ENCODE measurements at places on chromosomes 2 and 18.

DNA sequence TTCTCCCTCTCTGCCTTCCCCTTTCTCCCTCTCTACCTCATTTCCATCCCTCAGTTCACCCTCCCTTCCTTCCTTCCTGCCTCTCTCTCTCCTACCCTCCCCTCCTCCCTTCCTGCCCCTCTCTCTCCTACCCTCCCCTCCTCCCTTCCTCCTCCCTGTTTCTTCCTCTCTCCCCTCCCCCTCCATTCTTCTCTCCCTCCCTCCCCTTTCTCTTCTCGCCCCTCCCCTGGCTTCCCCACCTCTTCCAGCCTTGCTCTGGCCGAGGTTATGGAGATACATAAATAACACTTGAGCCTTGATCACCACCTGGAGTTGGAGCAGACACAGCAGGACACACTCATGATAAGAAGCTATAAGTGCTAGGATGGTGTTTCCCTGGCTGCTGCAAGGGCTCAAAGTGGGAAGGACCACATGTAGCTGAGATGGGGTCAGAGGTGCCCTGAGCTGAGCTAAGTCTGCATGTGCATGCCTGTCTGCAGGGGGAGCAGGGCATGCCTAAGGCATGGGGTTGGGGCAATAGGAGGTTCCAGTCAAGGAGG is 326.1 kb upstream of the HS6ST1 start:
- DNase-seq, result no peak

- DNase-seq, result no peak
Observed at GRCh38 chr2:124898827-124899226, 873.7 kb downstream of the CNTNAP5 start.

DNA sequence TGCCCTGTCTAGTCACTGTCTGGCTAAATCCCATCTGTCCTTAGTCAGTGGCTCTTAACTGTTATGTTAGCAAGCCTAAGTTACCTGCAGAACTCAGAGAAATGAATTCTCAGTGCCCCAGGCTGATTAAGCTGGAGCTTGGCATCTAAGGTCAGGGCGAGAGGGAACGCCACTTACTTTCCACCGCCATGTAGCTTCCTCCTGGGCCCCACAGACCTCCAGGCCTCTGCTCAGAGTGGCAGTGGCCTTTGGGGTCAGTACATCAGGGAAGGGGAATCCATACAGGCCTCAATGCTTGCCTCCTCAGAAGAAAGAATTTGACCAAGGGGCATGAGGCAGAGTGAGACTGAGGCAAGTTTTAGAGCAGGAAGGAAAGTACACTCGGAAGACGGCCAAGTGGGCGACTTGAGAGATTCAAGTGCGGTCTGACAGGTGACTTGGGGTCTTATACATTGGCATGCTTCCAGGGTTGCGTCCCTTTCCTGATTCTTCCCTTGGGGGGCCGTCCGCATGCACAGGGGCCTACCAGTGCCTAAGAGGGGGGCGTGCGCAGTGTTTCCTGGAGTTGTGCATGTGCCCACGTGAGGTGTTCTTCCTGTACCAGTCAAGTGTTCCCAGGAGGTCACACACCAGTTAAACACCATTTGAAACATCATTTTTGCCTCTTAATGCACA is 64.1 kb downstream of the EMILIN2 start:
- no peak for DNase-seq

GRCh38 chr18:48106976-48107781 is 176.7 kb upstream of the SMAD2 start:
- DNase-seq, result no peak

DNA sequence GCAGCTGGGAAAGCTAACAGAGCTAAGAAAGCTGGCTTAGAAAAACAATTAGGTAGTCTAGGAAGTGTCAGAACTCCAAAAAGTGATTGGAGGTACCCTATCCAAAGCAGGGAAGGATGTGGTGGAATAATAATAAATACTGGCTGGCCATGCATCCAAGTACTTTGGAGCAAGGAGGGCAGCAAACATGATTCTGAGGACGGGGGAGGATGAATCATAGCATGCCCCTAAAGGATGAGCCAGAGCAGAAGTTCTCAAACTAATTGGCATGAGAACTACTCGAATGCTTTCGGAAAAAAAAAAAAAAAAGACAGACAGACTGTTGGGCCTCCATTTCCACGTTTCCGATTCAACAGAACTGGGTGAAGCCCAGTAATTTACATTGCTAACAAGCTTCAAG is 2.4 kb downstream of the CWC22 start:
- DNase-seq, result no peak

DNA sequence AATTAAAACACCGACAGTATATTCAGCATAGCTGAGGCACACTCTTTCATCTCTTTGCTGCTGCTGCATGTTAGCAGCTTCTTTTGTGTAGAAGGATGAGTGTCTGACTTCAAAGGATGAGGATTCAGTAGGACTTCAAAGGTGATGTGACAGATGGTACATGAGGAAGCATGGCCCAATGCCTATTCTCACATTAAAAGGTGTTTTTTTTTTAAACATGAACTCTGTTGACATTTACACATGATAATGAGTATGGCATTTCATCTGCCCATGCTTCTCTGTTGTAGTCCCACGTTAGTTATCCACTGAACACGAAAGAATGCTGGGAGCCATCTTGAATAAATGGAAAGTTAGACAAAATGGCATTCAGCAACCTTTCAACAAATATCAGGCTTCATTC is 1950.8 kb upstream of the PIK3C3 start:
- DNase-seq, result no peak

DNA sequence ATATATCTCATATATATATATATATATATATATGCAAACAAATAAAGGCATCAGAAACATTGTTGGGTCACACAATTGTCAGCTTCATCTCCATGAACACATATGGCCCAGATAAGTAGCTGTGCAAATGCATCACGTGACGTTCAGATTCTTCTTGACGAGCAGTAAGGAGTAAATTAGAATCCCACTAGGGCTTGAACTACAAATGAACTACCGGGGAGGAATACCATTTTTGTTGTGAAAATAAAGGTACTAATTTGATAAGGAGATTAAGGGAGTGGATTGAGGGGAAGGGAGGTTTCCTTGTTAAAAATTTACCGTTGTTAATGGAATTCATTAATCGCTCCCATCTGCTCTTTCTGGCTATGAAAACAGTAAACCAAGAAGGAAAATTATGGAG is 186.5 kb upstream of the COPS8 start:
- no peak for DNase-seq

DNA sequence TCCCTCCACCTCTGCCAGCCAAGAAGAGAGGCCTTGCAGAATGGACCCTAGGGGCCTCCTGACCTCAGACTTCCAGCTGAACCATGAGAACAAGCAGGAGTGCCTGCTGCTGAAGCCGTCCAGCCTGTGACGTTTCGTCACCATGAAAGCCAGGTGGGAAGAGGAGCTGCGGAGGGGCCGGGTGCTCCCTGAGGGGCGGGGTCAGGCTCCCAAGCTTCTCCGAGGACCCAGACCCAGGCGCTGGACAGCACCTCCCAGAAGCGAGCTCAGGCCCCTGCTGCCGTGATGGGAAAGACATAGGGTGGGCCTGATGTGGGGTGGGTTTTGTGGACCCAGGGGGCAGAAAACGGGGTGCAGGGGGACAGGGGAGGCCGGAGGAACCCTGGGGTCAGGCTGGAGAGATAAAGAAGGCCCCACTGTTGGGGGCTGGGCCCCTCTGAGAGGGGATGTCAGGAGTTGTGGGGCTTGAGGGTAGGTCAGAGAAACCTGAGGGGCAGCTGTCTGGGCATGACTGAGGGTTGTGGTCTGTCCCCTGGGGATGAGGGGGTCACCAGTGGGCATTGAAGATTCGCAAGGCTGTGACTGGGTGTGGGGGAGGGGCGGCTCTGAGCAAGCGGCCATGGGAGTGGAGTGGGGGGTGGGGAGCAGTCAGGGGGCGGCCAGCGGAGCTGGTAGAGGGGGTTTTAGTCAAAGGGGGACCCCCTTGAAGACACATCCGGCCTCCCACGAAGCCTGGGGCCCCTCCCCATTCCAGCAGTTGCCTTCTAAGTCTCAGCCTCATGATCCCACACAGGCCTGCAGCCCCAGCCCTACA is 73.4 kb upstream of the ODC1 start:
- no peak for DNase-seq

DNA sequence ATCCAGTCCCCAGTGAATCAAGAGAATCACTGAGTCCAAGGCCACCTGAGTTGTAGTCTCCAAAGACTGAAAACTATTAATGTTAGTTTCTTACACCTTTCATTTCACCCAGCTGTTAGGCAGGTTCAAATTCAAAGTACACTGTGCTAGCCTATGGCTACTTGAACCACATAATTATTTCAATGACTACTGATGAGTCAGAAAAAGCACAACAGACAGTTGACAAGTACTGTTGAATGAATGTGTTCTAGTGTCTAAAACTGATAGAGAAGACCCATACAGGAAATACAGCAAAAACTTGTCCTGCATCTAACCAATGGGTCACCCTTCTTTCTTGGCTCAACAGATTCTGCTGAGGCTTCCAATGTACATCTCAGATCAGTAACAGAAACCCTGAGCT is 160.9 kb downstream of the MYO5B start:
- no peak for DNase-seq

DNA sequence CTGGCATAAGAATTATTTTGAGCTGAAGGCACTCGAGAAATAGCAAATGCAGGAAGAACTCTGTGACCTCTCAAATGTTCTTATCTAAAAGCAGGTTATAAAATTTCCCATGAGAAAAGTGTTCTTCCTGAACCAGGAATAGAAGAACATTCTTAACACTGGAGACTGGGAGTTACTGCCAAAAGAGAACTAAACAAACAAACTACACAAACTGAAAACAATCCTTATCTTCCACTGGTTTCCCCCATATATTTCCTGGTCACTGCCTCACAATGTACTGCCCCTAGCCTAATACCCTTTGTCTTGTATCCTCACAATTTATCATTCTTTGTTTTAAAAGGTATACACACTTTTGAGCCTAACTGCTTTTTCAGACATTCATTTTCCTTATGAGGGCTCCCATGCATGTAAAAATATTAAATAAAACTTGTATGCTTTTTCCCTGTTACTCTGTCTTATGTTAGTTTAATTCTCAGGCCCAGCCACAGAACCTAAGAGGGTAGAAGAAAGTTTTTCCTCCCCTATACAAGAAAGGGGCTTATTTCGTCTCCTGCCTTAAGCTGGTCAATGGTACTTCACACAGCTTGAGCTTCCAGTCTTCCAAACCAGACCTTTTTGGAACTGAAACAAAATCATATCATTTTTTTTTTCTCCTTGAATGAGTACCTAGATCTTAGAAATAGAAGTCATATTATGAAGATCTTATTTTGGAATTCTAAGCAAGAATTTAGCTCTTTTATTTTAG is 110.6 kb downstream of the MSTN start:
- no peak for DNase-seq

DNA sequence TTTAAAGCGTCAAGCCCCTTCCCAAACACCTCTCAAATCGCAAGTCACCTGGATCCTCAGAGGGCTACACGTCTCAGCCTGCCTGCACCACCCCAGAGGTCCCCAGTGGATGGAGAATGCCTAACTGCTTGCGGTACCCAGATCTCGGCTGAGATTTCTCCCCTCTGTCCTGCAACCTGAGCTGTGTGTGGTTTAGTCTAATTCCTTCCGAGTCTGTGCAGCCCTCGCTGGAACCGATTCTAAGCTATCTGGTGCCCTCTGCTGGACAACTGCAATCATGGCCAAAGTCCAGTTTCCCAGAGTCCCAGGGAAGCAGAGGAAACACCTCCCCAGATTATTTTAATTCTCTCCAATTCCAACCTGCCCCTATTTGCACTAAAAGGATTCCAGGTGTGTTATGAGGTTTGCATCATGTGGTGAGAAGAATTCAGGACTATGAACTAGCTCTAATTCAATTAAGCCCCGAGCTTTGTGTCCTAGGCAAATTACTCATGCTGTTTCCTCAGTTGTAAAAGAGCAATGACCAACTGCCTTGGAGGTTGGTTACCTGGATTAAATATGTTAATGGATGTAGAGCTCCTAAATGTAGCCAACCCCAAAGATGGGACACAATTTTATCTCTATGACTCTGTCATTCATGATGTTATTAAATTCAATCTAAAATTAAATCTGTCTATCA is 276.1 kb upstream of the NCKAP5 start:
- peak; percentile 21 for DNase-seq

Measured in activated CD4-positive, alpha-beta T cell treated with anti-CD3 and anti-CD28 coated beads for 24 hours (primary cell).